ENCODE measurements at places on chromosomes 5 and 9.

GRCh38 chr5:82349652-82350051 lies 71.5 kb upstream of the RPS23 start:
- no peak for DNase-seq

- DNase-seq = no peak
Measured at GRCh38 chr5:44719856-44720255, 88.9 kb upstream of the MRPS30 start.

- DNase-seq = no peak
Measured at GRCh38 chr5:74054139-74054538, 428.1 kb downstream of the ARHGEF28 start.

DNA sequence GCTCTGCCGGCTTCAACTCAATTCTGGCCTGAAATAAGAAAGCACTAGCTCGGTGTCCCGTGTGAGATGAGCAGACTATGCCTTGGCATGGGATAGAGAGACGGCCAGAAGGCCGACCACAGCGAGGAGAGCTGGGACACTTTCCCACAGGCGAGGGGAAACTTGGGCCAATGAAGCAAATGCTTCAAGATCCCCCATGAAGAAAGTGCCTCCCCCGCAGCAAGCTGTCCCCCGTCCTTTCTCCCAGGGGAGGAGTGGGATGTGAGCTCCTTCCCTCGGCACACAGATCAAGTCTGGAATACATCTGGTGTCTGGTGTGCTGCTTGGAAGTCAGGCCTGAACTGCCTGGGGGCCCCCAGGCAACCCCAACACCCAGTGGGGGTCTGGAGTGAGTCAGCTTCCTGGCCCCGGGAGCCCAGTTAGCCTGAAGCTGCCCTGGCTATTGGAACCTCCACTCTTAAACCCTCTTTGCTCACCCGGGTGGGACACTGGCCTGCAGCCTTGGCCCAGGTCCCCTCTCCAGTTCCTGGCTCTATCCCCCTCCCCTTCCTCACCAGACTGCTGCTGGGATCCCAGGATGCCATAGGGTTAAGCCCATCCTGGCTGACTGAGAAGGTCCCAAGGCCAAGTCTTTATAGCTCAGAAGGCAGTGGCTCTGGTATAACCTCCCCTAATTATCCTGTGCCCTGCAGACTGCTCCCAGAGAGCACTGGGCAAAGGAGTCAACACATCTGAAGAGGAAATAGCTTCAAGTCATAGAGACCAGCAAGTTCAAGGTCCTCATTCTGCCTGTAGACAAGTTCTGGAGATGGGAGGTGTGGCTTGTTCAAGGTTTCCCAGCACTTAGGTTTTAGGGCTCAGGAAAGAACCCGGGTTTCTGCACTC lies 205.3 kb downstream of the TTLL11 start:
- DNase-seq = no peak

- no peak for DNase-seq
Measured at GRCh38 chr9:126320158-126320922, 6.3 kb upstream of the MVB12B start.

DNA sequence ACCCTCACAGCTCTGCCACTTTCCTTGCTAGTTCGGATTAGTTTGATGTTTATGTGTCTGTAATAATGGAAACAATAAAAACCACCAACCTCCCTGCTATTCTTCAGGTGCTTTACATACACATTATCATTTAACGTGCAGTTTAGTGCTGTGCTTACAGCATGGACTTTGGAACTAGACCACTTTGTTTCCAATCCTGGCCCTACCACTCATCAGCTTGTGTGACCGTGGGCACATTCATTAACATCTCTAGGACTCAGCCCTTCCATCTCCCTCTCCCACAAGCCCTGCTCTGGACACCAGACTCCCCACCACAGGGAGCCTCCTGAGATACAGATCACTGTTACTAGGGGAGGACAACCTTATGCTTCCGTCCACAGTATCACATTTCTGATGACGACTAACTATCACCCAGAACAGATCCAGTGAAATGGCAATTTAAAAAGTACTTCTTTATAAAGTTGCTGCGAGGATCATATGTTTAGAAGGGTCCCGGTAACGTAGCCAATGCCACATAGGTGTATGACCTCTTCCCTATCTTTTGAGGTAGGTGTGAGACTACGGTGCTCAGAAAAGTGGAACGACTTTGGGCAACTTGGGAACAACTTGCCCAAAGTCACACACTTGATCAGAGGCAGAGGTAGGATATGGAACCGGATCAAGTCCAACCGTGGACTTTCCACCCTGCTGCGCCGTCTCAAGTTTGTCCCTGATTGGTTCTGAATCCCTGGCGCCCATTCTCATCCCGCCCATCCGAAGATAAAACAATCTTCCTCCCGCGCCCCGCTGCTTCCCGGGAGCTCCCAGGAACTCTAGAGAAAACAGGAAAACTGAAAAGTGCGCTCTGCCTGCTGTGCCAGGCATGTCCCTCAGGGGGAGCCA lies 132.4 kb upstream of the NIPBL start:
- peak; percentile 56 for DNase-seq

DNA sequence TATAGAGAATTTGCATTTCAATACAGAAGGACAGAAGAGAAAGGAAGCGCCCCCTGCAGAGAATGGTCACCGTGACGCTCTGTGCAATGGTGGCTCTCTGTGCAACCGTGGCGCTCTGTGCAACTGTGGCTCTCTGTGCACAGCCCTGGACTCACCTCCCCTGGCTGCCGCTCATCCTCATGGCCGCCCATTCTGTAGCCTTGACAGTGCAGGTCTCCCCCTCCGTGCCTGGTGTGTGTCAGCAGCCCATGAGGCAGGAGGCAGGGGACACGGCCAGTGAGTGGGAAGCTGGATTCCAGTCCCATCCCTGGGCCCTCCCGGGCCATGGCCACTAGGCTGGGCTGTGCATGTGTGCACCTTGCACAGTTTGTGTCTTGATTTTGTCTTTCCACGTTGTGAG lies 12.0 kb downstream of the EXOC3 start:
- no peak for DNase-seq

DNA sequence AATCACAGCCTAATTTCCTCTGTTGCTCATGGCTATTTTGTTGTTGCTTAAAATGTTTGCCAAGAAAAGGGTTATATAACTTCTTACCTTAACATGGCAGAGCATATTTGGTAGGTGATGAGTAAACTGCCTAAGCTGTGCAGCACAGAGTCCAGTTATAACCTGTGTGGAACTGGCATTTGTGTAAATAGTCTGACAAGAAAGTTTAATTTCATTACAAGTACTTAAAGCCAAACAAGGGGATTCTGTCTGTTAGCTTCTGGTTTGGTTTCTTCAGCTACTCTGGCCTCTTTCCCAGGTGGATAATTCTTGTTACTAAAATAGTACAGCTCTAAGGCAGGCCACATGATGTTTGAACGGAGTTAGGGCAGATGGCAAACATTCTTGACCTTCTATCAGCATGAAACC lies 72.2 kb downstream of the PTCD2 start:
- peak; percentile 45 for DNase-seq

- no peak for DNase-seq
Measured at GRCh38 chr5:95726811-95727763, 4.0 kb upstream of the RHOBTB3 start.

DNA sequence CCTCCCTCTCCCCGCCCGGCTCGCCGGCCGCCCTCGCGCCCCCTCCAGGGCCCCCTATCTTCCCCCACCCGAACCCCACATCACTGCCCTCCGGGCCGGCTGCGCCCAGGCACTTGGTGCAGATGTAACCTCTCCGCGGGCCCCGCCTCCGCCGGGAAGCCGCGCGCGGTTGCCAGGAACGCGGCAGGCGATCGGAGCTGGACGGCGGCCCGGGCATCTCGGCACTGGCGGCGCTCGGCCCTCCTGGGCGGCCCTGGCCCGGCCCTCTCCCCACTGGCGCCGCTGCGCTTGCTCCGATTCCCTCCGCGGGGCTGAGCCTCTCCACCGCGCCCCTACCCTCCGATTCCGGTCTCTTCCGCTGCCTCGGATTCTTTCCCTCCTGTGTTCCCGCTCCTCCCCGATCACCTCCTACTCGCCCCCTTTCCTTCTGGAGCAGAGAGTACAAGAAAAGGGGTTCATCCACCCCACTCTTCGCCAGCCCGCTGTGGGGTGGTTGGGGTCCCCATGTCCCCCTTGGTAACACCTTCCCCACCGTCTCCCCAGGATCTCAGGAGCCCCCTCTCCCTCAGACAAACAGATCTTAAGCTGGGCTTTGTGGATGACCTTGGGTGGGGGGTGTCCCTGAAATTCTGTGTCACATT lies 70.6 kb downstream of the C9orf50 start:
- peak; percentile 78 for DNase-seq

DNA sequence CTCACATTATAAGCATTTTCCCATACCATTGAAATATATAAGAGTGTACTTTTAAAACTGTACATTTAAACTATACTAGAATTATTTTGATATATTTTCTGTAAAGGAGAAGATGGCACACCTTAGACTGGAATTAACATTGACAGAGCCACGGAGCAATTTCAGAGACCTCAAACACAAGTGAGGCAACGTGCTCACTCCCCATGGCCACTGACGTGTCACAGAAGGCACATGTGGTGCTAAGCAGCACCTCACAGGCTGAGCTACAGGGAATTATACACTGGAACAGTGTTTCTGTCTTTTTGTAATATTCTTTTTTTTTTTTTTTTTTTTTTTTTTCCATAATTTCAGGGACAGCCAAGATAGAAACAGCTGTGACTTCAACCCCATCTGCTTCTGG lies 66.5 kb downstream of the NUP214 start:
- DNase-seq = no peak
